Activated T-helper 2 cell treated with anti-CD3 and anti-CD28 coated beads, Interferon-gamma antibody, Interleukin-2, Interleukin-4, amounts not matched to agents 10 μg/mL and 5 μg/mL and 100 μg/mL, durations not matched to agents 14 hours and 24 hours and 36 hours (primary cell): ENCODE measurements at places on chromosomes 16 and 17. TPM values are rescaled to one million over a fixed set of nuclear protein-coding genes. Genes with fewer than 3 reads are reported as not detected.

Gene FZD2
- 0.53 and 0.57 TPM in 2 replicates for total RNA-seq

Gene ARL5C
- total RNA-seq = 0.07 TPM in 1 of 2 replicates, not detected in the other

Gene KRT36
- not detected in 2 replicates for total RNA-seq

Gene MLKL
- 21.6 and 25.6 TPM in 2 replicates for total RNA-seq

Gene AFMID
- total RNA-seq = 27.8 TPM in 2 replicates

Gene CDYL2
- 26.2 and 36.8 TPM in 2 replicates for total RNA-seq

DNA sequence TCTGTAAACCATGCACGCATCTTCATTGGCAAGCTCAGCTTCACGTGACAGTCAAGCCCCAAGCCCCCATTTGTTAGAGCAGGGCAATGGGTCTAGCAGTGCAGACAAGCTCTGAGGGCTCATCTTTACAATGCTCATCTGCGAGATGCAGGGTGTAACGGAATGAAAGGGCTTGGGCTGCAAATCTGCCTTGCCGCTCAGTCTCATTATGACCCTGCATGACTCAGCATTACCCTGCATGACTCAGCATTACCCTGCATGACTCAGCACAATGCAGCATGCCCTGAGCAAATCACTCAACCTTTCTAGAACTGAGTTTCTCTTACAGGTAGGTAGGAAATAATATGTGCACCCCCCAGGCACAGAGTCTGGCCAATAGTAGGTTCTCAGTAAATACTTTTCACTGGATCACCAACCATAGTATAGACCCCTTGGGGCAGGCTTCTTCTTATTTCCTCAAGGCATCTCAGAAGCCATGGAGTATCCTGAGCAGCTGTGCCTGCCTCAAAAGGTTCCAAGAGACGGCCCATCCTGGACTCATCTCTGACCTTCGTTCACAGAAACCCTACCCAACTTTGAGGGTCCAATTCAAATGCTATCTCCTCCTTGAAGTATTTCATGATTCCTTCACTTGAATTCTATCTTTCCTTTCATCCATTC lies 391.3 kb upstream of the CDH5 start:
- no peak for DNase-seq
- no peaks in the 10 kb centered on the region for H3K36me3 ChIP-seq
- H3K4me1 ChIP-seq = no peaks in the 10 kb centered on the region
- no peak overlapping the region for H3K4me3 ChIP-seq
- no peaks in the 10 kb centered on the region for H3K27me3 ChIP-seq
- H3K27ac ChIP-seq = no peak overlapping the region

- H3K4me3 ChIP-seq = no peak overlapping the region
- no peak for DNase-seq
- no peaks in the 10 kb centered on the region for H3K27me3 ChIP-seq
Measured at GRCh38 chr16:69476920-69477443, 52.6 kb downstream of the CYB5B start.

- no peak overlapping the region for H3K4me3 ChIP-seq
- peaks cover 2% of the 10 kb centered on the region for H3K27me3 ChIP-seq
- no peaks in the 10 kb centered on the region for H3K36me3 ChIP-seq
- H3K4me1 ChIP-seq = no peaks in the 10 kb centered on the region
Measured at GRCh38 chr16:84218176-84218823, 21.5 kb downstream of the KCNG4 start.

- no peaks in the 10 kb centered on the region for H3K4me1 ChIP-seq
- DNase-seq = no peak
- H3K4me3 ChIP-seq = no peak overlapping the region
- H3K27me3 ChIP-seq = no peaks in the 10 kb centered on the region
- H3K27ac ChIP-seq = no peak overlapping the region
Measured at GRCh38 chr17:73943416-73944110, 259.9 kb upstream of the RPL38 start.

GRCh38 chr17:48681609-48682008 lies 40.7 kb downstream of the PRAC1 start:
- H3K27me3 ChIP-seq = peaks cover 38% of the 10 kb centered on the region
- H3K4me1 ChIP-seq = peaks cover 5% of the 10 kb centered on the region
- DNase-seq = no peak

GRCh38 chr16:67207249-67208091 lies 8.5 kb downstream of the ELMO3 start:
- H3K4me3 ChIP-seq = no peak overlapping the region
- peaks cover 10% of the 10 kb centered on the region for H3K36me3 ChIP-seq
- no peak overlapping the region for H3K27ac ChIP-seq
- no peaks in the 10 kb centered on the region for H3K4me1 ChIP-seq

GRCh38 chr17:48213797-48214196 lies 106.2 kb downstream of the SNX11 start:
- no peaks in the 10 kb centered on the region for H3K27me3 ChIP-seq
- H3K36me3 ChIP-seq = peaks cover 34% of the 10 kb centered on the region
- peaks cover 5% of the 10 kb centered on the region for H3K4me1 ChIP-seq
- H3K27ac ChIP-seq = no peak overlapping the region

DNA sequence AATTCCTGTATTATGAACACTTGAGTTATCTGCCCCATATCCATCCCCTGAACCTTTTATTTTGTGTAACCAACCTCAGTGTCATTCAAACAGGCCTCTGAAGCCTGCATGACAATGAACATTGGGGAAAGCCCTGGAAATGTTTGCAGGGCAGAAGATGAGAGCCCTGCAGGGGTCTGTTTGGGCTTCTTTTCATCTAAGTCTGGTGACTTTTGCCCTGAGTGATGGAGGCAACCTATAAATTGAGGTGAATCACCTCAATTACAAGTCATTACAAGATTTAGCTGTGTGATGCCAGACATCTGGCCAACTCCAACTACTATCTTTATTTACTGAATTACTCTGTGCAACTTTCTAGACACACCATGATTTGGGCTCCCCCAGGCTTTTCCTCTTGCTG lies 189.2 kb downstream of the MAF start:
- no peak for DNase-seq
- H3K27ac ChIP-seq = no peak overlapping the region
- peaks cover 3% of the 10 kb centered on the region for H3K27me3 ChIP-seq

DNA sequence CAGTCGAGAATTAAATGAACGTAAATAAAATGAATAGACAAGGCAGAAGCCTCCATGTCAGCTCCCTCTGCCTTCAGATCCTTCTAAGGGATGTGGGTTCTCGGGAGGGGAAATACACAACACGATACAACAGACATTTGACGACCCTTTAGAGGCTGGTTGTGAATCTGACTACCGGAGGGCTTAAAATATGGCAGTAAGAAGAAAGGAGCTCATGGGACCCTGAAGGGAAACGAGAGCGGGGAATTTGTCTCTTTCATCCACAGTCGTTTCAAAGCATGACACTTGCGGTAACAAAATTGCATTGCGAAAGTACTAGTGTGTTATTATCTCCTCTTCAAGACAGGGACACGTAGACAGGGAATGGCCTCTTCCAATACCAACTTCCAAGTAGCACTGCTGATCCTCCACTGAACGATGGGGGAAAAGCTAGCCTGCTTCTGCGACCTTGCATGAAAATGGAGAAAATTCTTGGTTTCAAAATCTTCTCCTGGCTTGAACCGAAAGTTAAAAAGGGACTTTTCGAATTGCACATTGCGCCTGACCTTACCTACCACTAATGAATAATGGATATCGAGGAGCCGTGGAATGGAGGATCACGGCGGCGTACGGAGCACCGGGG lies 1.2 kb upstream of the TNRC6C start:
- H3K4me1 ChIP-seq = peaks cover 32% of the 10 kb centered on the region
- DNase-seq = peak; percentile 11
- H3K36me3 ChIP-seq = peaks cover 4% of the 10 kb centered on the region

GRCh38 chr16:66079671-66080334 lies 286.7 kb upstream of the CDH5 start:
- no peak for DNase-seq
- H3K4me3 ChIP-seq = no peak overlapping the region
- no peak overlapping the region for H3K27ac ChIP-seq
- no peaks in the 10 kb centered on the region for H3K4me1 ChIP-seq
- H3K36me3 ChIP-seq = no peaks in the 10 kb centered on the region

DNA sequence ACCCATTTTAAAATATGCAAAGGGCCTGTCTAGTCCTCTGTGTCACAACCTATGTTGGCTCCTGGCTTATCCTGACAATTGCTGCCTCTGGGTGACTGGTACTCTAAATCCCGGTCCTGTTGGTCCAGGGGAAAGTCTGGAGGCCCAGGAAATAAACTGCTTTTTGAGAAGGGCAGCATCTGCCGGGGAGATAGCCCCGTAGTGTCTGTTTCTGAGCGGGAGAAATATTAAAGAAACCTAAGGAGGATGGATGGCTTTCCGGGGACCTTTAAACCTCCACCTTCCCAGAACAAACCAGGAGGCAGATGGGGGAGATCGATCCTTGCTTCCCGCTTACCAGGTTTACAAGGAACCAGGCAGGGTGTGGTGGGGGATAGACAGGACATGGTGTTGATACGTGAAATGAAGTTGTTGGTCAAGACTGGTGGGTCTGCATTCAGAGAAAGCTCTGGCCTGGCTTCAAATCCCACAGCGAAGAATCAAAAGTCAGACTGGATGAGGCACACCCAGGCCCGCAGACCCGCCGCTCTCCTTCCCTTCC lies 3.8 kb downstream of the HOXB2 start:
- H3K4me3 ChIP-seq = peak overlapping the region; percentile 94
- DNase-seq = no peak
- peak overlapping the region; percentile 95 for H3K27ac ChIP-seq
- peaks cover 14% of the 10 kb centered on the region for H3K36me3 ChIP-seq
- peaks cover 17% of the 10 kb centered on the region for H3K4me1 ChIP-seq

- no peak for DNase-seq
- no peaks in the 10 kb centered on the region for H3K4me1 ChIP-seq
Measured at GRCh38 chr16:55115506-55115905, 184.8 kb downstream of the IRX5 start.

GRCh38 chr16:50001144-50001543 lies 23.9 kb upstream of the CNEP1R1 start:
- no peaks in the 10 kb centered on the region for H3K4me1 ChIP-seq
- H3K27me3 ChIP-seq = peaks cover 16% of the 10 kb centered on the region
- no peak overlapping the region for H3K4me3 ChIP-seq

- DNase-seq = no peak
- no peaks in the 10 kb centered on the region for H3K36me3 ChIP-seq
- H3K4me3 ChIP-seq = no peak overlapping the region
- H3K27ac ChIP-seq = no peak overlapping the region
- H3K4me1 ChIP-seq = no peaks in the 10 kb centered on the region
Measured at GRCh38 chr17:237406-237955, 56.0 kb upstream of the DOC2B start.

DNA sequence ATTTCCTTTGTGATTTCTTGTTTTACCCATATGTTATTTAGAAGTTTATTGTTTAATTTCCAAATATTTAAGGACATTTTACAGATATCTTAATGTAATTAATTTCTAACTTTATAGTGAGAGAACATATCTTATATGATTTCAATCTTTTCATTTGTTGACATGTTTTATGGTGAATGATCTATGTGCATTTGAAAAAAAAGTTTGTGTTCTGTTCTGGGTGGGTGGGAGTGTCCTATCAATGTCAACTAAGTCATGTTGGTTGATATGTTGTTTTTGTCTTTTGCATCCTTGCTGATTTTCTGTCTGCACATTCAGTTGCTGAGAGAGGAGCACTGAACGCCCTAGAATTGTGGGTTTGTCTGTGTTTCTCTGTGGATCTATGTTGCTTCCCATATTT lies 50.3 kb upstream of the CBFA2T3 start:
- peaks cover 33% of the 10 kb centered on the region for H3K4me1 ChIP-seq
- no peak overlapping the region for H3K4me3 ChIP-seq
- H3K27ac ChIP-seq = no peak overlapping the region
